ENCODE measurements at places on chromosomes 1 and 21.

DNA sequence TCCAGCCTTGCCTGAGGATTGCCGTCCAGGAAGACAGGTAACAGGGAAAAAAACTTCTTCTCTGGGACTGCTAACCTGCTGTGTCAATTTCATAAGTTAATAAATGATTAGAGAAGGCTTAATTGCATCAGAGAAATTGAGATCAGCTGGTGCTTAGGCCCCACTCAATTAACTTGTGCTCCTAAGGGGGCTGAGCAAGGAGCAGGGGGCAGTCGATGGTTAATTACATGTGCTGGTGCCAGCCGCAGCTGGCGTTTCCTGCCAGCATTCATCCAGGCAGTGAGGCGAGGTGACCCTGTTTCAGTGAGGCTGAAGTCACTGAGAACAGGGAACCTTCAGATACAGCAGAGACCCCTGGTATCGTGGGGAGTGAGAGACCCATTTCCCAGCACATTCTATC is 60.0 kb downstream of the FAM163A start:
- DNase-seq = no peak

- no peak for DNase-seq
Measured at GRCh38 chr1:111743679-111744101, 4.5 kb upstream of the INKA2 start.

DNA sequence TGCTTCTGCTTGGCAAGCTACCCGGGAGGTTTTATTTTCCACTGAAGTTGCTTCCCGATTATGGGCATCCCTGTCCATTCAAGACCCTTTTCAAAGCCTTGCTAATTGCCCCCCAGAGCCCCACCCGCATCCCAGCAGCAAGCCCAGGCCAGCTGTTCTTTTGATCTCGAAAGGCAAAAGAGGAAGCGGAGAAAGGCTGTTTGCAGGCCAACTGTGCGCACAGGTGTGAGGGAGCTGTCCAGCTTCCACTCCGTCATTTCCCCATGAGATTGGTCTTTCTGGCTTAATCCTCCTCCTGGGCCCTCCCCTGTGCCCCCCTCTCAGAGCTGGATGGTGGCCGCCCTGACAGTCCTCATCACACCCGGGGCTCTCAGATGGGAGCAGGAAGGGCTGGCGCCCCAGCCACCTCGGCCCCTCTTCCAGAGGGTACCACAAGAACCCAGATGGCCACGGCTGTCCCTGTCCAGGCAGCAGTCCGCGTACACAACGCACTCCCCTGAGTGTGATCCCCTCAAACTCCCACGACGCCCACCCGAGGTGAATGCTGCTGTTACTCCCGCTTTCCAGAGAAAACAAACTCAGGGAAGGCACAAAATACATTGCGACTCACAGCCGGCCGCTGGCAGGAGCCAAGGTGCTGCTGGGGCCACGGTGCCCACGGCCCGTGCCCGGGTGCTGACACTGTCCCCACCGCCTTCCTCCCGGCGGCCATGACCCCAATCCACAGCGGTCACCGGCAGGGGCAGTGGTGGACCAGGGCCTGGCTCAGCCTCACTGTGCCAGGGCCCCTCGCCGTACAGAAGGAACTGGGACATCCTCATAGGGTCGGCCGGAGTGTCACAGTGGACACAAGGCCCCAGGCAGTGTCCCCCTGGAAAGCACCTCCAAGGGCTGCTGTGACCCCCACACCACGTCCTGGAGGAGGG is 121.9 kb downstream of the CRYAA start:
- no peak for DNase-seq

DNA sequence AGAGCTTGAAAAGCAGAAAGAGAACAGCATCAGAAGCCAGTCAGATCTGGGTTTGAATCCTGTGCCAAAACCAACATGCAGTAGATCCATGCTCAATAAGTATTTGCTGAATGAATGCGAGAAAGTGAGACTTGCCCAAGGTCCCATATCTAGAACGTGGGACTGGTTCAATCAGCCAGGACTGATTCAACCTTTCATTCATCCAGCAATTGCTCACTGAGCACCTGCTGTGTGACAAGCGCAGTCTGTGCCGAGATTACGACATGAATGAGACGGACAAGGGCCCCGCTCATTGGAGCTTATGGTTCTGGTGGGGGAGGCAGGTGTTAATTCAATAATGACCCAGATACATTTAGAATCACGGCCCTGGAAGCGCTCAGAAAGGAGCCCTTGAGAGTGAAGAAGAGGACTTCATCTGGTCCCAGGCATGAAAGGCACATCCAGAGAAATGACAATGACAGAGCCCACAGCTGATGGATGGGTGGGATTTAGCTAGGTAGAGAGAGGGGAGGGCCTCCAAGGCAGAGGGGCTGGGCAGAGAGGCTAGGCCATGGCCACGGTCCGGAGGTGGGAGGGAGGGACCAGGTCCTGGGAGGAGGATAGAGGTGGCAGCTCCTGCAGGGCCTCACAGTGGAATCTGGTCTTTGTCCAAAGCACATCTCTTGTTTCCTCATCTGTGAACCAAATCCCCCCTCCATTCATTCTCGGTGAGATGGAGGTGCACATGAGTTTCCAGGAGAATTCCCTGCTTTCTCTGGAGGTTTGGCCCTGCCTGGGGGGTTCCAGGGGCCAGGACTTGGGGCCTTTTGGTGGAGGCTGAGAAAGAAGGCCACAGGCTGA is 4.2 kb upstream of the FAM131C start:
- DNase-seq = no peak

- DNase-seq = no peak
Measured at GRCh38 chr21:45341779-45342178, 54.1 kb upstream of the POFUT2 start.

DNA sequence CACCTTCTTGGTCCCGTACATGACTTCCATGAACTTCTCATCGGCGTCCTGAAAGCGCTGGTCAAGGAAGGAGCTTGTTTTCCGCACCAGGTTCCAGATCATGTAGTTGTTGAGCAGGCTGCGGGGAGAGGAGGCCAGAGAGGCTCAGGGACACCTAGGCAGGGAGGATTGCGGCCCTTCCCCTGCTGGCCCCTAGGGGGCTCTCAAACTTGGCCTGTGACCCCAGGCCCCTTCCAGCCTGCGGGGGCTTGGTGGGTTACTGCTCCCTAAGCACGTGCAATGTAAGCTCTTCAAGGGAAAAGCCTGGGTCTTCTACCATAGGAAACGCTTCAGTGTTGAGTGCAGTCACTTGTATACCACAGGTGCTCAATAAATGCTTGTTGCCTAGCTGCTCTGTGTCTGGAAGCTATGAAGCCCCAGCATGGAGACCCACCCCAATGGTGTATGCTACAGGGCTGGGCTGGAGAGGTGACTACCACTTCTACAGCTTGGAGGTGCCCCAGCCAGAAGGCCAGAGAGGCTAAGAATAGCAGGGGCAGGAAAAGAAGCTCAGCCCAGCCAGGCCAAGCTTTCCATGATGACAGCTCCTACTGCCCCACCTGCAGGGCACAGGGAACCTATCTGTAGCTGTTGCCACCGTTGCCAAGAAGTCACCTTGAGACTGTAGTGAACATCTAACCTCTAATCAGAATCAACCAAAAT is 45.1 kb downstream of the ECE1 start:
- DNase-seq = peak; percentile 12

GRCh38 chr1:32068957-32069588 is 3.7 kb upstream of the TMEM39B start:
- no peak for DNase-seq

- DNase-seq = no peak
Measured at GRCh38 chr1:117686907-117687306, 81.1 kb downstream of the TENT5C start.

- no peak for DNase-seq
Measured at GRCh38 chr1:209208648-209209047, 374.9 kb upstream of the CAMK1G start.

GRCh38 chr1:201628490-201628889 is 89.6 kb downstream of the NAV1 start:
- no peak for DNase-seq

DNA sequence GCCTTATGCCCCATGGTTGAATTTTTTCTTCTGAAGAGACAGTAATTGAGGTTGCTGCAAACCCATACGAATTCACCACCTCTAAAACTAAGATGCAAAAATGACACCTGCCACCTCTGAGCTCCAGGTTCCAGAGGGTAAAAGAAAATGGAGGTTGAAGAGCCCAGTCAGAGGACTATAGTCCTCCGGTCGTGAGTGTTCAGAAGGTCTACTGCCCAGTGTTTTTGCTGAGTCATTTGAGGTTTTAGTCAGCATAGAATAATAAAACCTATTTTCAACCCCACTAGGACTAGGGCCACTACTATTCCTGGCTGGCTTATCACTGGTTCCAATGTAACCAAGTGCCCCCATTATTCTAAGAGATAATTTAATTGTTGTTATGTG is 12.9 kb upstream of the SLAMF7 start:
- DNase-seq = no peak

DNA sequence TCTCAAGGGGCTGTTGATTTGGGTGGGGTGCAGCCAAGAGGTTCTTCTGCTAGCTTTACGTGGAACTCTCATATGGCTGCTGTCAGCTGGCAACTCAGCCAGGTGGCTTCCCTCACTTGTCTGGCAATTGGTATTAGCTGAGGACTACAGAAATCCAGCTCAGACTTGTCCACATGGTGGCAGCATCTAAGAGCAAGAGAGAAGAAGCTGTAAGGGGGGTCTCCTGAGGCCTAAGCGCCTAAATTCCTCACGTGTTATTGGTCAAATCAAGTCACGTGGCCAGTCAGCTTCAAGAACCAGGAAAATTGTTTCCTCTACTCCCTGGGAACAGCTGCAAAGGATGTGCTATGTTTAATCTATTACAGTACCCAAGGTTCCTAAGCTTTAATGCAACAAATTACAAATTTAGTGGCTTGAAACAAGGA is 4.2 kb upstream of the DYRK3 start:
- DNase-seq = peak; percentile 13

DNA sequence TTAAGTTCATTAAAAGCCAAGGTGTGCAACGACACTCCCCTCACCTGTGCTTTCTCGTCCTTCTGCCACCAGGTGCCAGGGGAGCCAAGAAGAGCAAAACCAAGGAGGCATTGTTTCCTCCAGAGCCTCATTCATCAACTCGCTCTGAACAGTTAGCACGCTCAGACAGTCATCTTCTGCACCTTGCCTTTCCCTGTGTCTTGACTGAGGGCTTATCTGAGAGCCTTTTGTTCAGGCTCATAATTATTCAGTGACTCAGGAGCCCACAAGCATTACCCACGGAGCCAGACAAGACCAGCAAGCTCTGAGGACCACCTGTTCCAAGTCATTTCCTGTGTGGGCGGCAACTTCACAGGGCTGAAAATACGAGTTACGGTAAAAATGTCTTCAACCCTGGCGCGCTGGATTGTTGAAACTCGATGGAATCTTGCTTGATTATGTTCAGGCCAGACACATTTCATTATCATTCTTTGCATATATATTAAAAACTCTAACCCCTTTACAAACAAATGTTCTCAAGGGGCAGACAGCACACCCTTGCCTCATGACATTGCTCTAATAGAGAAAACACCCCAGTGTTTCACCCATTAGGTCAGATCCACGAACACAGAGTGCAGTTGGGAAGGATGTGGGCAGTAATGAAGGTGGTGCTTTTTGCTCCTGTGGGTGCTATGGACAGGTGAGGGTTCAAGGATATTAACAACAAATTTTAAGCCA is 89.7 kb upstream of the RUNX1 start:
- DNase-seq = peak; percentile 58

DNA sequence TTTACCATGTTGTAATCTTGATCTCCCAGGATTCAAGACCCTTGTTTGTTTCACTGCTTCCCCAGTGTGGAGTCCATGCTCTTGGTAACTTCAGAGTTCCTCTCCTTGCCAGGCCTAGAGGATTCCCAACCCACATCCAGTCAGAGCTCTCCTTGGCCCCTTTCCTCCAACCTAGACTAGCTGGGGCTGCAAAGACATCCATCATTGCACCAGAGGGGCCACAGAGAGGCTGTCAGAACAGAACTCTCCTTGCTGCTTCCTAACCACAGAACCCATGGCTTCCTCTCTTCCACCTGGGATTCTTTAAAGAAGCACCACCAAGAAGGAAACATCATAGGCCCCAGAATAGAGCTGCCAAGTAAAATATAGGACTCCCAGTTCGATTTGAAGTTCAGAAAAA is 81.0 kb downstream of the HMGB4 start:
- no peak for DNase-seq

- DNase-seq = no peak
Measured at GRCh38 chr21:42691901-42692559, 38.6 kb downstream of the PDE9A start.

DNA sequence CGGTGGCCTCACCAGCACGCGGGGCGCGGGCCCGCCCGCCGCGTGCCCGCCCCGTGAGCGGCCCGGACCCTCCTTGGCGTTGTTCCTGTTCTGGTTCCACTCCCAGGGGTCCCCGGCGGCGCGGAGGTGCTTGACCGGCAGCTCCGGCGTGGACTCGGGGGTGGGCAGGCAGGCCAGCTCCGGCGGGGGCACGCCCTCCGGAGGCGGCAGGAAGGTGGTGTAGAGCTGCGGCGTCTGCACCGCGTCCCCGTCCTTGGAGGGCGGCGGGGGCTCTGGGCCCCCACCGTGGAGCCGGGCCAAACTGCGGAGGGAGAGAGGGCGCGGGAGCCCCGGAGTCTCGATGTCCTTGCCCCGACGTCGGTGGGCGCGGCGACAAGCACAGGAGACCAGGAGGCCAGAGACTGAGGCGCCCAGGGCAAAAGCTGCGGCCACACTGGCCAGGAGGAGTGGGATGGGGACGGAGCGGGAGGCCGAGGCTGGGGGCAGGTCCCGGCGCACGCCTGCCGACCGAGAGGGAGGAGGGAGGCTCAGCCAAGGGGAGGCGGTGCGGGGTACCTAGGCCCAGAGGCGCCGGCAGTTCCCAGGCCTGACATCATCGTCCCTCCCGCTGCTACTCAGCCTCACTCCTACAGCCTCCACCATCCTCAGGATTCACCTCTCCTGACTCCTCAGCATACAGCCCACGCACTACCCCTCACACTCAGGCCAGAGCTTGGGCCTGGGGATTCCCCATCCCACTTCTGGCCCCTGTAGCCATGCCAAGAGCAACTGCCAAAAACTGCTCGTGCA is 13.2 kb downstream of the SEMA6C start:
- DNase-seq = no peak

GRCh38 chr1:178644308-178645120 is 80.5 kb upstream of the RALGPS2 start:
- no peak for DNase-seq

- no peak for DNase-seq
Measured at GRCh38 chr1:173095632-173096031, 44.9 kb upstream of the TNFSF18 start.

GRCh38 chr1:6547301-6547700 is 7.0 kb downstream of the NOL9 start:
- DNase-seq = no peak

GRCh38 chr1:81558291-81559076 is 242.2 kb upstream of the ADGRL2 start:
- no peak for DNase-seq

GRCh38 chr1:246503341-246503740 is 3.7 kb downstream of the SMYD3 start:
- no peak for DNase-seq

- no peak for DNase-seq
Measured at GRCh38 chr1:246860401-246860800, 71.3 kb downstream of the AHCTF1 start.

GRCh38 chr1:203519053-203519840 is 25.3 kb downstream of the OPTC start:
- DNase-seq = no peak

All from activated naive CD4-positive, alpha-beta T cell treated with Interleukin-2 at 50 U/mL for 16 hours (primary cell).